ENCODE measurements at places on chromosomes 13 and 19.

DNA sequence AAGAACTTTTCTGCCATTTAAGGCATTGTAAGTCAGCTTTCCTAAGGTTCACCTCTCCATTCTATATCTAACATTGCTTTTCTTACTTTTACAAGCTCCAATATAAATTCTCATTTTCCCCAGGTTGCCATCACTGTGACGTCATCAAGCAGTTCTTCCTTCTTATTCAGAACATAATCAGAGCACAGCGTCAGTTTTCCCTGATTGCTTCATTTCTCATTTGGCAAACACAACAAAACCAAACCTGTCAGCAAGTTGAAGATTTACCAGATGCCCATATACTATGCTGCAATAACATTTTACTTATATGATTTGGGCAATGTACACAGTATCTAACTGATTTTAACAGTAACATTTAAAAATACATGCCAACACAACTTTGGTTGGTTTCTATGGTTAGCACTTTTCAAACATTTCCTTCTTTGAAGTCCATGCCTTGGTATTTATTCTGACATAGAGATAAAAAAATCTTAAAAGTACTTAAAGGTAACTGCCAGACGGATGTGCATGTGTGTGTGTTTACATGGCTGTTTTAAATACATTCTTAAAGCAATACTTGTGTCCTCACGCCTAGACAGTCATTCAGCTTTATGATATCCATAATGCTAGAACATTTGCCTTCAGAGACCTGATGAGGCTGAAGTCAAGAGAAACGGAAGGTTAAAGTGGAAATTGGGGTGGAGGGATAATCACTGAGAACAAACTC is 264.0 kb downstream of the KLF12 start:
- no peak for DNase-seq

- no peak for DNase-seq
Measured at GRCh38 chr13:111893607-111894443, 173.1 kb upstream of the SOX1 start.

DNA sequence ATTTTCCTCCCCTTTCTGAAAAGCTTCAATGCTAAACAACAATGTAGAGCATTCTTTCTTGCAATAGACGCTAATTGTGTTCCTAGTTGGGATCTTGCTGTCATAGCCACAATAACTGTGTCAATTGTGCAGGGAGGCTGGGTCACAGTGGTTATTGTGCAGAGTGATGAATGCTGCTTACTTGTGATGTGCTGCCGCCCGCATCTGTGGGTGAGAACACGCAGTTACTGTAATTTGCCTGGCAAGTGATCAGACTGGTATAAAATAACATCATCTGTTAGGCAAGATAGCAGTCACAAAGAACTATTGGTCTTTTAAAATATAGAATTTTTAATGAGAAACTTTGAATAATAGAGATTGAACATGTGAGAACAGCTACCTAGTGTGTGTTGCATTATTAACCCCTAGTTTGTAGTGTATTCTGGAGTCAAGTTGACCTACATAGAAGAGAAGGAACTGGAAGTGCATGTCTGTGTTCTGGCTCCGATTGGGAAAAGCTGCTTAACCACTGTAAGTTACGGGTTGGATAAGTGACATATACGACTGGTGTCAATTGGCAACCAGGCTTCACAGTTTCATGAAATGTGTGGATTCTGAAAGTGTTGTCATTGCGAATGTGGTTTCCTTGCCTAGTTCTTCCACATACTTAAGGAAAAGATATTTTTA is 43.6 kb downstream of the SLAIN1 start:
- no peak for DNase-seq

GRCh38 chr19:7915250-7916102 is 846 bp downstream of the TGFBR3L start:
- no peak for DNase-seq

DNA sequence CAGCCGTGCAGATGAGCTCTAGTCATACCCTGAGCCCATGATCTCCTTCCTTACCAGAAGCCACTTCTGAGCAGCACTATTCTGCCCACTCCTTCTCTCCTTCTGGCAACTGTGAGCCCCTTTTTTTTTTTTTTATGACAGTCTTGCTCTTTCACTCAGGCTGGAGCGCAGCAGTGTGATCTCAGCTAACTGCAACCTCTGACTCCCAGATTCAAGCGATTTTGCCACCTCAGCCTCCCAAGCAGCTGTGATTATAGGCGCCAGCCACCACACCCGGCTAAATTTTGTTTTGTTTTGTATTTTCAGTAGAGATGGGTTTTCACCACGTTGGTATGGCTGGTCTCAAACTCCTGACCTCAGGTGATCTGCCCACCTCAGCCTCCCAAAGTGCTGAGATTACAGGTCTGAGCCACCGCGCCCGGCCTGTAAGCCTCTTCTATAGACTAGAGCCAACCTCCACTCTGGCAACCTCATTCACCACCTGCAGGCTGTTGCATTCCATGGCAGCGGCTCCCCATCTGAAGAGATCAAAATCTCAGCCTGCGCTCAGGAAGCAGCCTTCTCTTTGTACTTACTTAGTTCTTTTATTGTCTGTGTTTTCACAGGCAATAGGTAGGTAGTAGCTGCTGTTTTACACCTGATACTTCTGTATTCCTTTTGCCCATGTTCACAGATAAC is 34.8 kb upstream of the NDFIP2 start:
- DNase-seq: no peak

DNA sequence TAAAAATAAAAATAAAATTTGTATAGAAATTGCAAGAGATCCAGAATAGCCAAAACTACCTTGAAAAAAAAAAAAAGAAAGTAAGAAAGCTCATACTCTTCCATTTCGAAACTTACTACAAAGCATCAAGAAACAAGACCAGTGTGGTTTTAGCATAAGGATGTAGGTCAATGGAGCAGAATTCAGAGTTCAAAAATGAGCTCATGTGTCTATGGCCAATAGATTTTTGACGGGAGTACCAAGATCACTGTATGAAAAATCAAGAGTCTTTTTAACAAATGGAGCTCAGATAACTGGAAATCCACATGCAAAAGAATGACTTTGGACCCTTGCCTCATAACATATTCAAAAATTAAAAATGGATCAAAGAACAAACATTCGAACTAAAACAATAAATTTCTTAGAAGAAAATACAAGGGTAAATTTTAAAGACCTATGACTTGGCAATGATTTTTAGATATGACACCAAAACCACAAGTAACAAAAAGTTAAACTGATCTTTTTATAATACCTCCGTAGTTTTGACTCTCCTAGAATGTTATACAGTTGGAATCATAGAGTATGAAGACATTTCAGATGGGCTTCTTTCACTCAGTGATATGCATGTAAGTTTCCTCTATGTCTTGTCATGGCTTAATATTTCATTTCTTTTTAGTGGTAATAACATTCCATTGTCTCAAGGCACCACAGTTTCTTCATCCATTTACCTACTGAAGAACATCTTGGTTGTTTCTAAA is 43.2 kb downstream of the KLF12 start:
- no peak for DNase-seq

GRCh38 chr13:20311596-20311995 is 79.5 kb upstream of the GJB6 start:
- DNase-seq: no peak

DNA sequence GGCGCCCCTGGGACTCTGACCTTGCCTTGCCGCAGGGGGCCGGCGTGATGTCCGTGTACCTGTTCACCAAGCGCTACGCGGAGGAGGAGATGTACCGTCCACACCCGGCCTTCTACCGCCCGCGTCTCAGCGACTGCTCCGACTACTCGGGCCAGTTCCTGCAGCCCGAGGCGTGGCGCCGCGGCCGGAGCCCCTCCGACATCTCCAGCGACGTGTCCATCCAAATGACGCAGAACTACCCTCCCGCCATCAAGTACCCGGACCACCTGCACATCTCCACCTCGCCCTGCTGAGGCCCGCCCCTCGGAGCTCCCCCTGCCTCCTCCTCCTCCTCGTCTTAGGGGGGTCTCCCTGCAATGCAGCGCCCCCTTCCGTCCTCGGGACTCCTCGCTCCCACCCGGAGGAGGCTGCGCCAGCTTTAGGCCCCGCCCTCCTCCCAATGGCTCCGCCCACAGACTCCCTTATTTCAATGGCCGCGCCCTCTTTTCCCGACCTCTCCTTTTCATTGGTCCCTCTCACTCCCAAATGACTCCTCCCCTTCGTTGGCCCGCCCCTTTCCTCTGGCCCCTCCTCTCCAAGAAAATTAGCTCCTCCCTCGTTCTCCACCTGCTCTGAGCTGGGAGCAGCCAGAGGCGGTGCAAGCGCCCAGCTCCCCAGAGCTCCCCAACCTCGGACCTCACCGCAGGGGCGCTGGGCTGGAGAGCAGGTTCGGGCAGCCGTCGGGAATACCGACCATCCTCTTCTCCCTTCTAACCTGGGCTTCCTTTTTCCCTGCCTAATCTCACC is 20.5 kb upstream of the CACNG8 start:
- DNase-seq: no peak

- DNase-seq: peak; percentile 76
Measured at GRCh38 chr19:12840091-12841079, 2.1 kb downstream of the MAST1 start.

DNA sequence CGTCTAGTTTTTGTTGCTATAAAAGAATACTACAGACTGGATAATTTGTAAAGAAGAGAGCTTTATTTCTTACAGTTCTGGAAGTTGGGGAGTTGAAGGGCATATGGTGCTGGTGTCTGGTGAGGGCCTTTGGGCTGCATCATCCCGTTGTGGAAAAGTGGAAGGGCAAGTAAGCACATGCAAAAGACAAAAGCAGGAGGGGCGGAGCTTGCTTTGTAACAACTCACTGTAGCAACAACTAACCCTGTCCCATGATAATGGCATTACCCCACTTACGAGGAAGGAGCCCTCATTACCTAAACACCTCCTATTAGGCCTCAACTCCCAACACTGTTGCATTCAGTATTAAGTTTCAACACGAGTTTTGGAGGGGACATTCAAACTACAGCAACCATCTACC is 7.2 kb upstream of the DNAJC15 start:
- DNase-seq: no peak

DNA sequence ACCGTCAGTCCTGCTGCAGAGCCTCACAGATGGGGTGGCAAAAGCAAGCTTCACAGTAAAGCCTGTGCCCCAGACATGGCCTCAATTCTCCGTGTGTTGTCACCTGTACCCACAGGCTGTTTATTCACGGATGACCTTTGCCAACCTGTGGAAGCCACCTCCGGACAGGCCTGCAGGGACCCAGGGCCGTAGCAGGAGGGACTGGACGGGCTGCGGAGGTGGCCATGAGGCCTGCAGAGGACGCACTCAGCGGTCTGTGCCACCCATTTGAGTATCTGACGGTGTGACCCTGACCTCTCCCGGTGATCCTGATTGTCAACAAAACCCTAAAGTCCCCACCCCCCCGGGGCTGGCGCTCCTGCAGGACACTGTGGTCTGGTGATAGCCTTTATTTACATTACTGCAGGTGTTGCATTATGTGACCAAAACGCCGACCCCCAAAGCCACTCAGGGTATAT is 7.8 kb upstream of the KLF16 start:
- no peak for DNase-seq

GRCh38 chr13:100542826-100543156 is 45.8 kb downstream of the GGACT start:
- DNase-seq: no peak

- no peak for DNase-seq
Measured at GRCh38 chr19:42290136-42290522, 11.8 kb upstream of the PRR19 start.

GRCh38 chr19:35224681-35225571 is 3.6 kb downstream of the FAM187B start:
- no peak for DNase-seq

- no peak for DNase-seq
Measured at GRCh38 chr13:101982903-101983302, 418.9 kb downstream of the FGF14 start.

DNA sequence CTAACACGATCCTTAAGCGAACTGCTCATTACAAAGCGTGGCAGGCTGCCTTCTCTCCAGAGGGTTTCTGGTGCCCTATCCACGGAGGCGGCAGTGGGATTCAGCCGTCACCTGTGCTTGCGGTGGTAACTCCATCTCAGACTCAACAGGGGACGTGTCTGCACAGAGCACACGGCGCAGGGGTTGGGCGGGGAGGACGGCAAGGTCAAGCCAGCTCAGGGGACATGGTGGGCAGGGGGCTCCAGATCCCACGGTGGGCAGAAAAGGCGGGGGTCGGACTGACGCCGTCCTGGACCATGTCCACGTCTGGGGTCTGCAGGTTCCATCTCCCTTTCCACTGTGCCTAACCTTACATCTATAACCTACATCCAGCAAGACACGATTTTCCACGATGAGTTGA is 70.7 kb downstream of the RASA3 start:
- DNase-seq: no peak

DNA sequence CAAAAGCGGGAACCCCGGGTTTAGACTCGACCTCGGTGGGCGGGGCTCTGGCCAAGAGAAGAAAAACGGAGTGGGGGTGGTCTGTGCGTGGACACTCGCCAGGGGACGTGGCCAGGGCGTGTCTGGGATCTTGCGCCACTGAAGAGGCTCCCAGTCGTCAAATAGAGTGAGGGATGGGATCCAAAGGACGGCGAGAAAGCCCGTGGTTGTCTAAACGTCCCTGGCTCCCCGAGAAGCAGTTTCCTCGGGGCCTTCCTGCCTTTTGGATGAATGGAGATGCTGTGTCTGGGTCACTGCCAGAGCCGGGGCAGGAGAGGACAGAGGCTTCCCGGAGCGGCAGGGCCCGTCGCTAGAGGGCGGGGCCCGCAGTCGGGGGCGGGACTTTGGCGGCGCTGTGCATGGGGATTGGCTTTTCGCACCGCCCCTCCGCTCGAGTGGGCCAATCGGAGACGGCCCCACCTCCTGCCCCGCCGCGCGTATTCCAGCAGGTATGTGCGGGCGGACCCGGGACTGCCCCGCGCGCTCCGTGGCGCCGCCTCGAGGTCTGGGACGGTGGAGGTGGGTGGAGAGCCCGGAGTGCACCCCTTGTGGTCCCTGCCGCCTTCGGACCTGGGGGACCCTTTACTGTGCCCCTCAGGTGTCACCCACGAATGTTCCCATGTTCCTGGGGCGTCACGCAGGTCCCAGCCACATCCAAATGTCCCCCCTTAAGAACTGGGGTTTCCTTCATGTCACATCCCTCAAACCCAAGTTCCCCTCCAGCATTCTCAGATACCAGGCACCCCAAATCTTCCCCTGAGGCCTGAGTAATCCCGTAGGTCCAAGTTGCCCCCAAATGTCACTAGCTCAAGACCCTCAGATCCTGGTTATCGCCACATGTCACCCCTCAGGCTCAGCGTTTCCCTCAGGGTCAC is 38.3 kb downstream of the ZSWIM4 start:
- peak; percentile 87 for DNase-seq

DNA sequence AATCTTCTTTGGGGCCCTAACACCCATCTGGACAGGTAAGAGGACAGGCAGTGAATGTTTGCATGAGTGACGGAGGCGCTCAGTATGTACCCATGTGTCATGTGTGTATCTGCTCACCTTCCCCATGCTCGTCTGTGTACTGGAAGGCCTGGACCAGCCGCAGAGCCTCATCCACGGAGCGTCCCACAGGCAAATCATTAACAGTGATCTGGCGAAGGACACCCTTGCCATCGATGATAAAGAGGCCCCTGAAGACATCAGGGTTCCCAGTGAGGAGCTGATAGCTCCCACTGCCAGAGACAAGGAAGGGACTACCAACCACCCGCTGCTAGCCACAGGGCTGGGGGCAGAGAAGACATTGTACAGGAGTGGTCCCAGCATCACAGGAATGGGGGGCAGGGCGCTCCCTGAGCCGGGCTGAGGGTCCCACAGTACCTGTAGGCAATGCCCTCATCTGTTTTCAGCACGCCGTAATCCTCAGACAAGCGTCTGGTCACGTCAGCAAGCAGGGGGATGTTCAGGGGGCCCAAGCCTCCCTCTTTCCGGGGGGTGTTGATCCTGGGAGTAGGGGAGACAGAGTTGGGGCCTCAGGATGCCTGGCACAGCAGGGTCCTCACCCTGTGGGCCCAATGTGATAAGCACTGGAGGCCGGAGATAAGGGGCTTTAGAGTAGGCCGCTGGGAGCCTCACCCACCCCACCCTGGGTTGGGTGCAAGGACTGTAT is 1.7 kb downstream of the PRDX2 start:
- no peak for DNase-seq

Data from NCI-H1436 (cell line).